ENCODE measurements at places on chromosomes 5 and 9.

DNA sequence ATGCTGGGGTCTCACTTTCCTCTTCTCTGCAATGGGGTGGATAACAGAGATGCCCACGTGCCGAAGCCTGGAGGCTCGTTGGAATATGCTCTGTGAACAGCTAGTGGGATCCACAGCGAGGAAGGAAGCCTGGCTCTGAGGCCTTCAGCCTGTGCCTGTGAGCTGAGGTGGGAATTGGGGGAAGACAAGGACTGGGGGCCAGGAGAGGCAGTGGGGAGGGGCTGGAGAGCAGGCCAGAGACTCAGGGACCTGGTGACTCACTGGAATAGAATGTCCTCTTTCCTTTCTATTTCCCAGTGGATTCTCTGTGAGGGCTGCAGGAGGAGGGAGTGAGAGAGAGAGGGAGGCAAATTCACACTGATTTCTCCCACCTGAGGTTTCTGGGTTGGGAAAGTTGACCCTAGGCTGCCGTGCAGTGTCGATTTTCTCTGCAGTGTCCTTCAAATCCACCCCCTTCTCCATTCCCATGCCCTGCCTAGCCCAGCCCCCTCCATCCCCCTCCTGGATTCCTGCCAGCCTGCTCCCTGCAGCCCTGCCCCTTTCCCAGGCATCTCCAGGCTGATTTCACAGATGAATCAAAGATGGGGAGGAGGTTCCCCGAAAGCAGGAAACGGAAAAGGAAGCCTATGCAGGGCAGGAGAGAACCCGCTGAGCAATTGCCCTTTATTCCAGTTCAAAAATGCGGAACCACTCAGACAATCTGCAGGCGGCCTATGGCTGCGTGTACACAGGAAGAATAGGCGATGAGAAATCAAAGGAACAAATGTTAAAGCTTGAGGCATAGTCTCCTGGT is 1.4 kb upstream of the SPAAR start:
- no peak overlapping the region for H3K4me3 ChIP-seq
- DNase-seq: peak; percentile 28
- no peaks in the 10 kb centered on the region for H3K27me3 ChIP-seq

DNA sequence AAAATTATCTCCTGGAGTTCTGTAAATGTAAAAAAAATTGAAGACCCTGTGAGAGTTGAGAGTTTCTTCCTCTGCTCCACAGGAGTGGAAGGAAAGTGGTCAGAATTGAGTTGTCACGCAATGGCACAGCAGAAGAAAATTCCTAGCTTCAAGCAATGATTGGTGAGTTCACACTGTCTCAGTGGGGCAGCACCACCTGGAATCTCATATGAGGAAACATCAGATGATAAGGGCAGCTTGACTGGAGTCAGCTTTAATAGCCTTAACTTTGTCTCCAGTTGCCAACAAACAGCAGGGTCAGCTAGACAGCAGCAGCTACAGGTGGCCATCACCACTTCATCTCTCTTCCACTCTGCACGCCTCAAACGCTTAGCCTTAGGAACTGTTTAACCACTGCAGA is 211.1 kb downstream of the EFNA5 start:
- H3K4me3 ChIP-seq: no peak overlapping the region
- H3K4me1 ChIP-seq: no peaks in the 10 kb centered on the region
- H3K36me3 ChIP-seq: no peaks in the 10 kb centered on the region
- no peak for DNase-seq
- no peak overlapping the region for H3K27ac ChIP-seq

DNA sequence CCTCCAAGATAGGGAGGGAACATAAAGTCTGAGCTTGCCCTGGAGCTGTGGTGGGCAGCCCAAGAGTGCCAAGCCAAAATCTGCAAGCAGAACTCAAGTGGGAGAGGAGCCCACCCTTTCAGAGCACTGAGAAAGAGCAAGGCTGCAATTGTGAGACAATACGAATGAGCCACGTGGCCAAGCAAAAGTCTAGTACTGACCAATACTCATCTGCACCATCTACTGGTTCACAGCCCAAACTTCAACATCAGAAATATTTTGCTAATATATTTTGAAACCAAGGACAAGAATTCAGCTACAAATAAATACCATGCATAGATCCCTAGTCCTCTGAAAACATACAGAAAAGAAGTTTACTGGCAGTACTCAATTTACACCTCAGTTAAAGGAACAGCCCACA is 696.2 kb upstream of the COX7C start:
- no peaks in the 10 kb centered on the region for H3K4me1 ChIP-seq
- H3K27ac ChIP-seq: no peak overlapping the region
- DNase-seq: no peak
- H3K36me3 ChIP-seq: no peaks in the 10 kb centered on the region

- H3K27me3 ChIP-seq: peaks cover 8% of the 10 kb centered on the region
- no peak overlapping the region for H3K4me3 ChIP-seq
- no peaks in the 10 kb centered on the region for H3K36me3 ChIP-seq
- H3K27ac ChIP-seq: no peak overlapping the region
- peaks cover 3% of the 10 kb centered on the region for H3K4me1 ChIP-seq
- peak; percentile 40 for DNase-seq
Observed at GRCh38 chr5:1152771-1153282, 41.0 kb upstream of the SLC12A7 start.

DNA sequence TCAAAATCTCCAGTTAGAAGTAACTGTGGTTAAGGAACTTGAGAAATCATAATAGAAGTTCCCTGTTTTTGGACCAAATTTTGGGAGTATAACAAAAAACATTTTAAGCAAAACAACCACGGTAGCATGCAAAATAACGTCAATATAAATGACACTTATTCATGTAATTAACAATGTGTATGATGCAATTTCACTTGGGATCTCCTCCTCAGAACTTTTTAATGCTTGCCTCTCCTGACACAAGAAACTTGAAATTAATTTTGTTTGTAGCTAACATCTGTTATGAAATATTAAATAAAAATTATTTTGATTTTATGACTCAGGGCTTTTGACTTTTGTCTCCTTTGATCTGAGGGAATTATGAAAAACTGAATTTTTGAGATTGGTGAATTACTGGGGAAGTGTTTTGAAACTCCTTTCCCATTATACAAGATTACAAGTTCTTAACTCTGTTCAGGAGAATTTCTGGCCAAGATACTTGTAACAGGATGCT is 149.7 kb downstream of the ATP10B start:
- no peak for DNase-seq
- H3K27me3 ChIP-seq: no peaks in the 10 kb centered on the region
- H3K4me3 ChIP-seq: no peak overlapping the region
- no peaks in the 10 kb centered on the region for H3K36me3 ChIP-seq

DNA sequence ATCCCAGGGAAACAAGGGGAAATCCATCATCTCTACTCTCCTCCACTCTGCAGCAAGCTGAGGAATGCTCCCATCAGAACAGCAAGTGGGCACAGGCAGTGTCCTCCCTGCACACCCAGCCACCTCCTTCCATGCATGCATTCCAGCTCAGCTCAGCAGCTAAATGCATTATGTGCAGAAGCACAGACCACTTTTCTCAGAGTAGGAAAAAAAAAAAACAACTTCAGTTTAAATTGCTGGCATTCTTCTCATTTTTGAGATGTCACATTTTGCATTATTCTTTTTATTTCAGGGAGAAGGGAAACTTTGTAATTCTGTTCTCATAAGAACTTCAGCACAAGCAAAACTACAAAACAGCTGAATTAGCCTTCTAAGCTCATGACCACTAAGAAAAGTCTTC is 312.2 kb downstream of the SEMA5A start:
- H3K36me3 ChIP-seq: no peaks in the 10 kb centered on the region
- no peak for DNase-seq
- H3K27me3 ChIP-seq: no peaks in the 10 kb centered on the region
- H3K4me3 ChIP-seq: no peak overlapping the region
- no peaks in the 10 kb centered on the region for H3K4me1 ChIP-seq

GRCh38 chr9:84327184-84327583 is 13.4 kb downstream of the SLC28A3 start:
- H3K36me3 ChIP-seq: no peaks in the 10 kb centered on the region
- H3K4me3 ChIP-seq: no peak overlapping the region
- H3K4me1 ChIP-seq: no peaks in the 10 kb centered on the region
- no peaks in the 10 kb centered on the region for H3K27me3 ChIP-seq
- H3K27ac ChIP-seq: no peak overlapping the region

- no peak overlapping the region for H3K27ac ChIP-seq
- H3K4me1 ChIP-seq: no peaks in the 10 kb centered on the region
- no peak overlapping the region for H3K4me3 ChIP-seq
- no peaks in the 10 kb centered on the region for H3K36me3 ChIP-seq
- DNase-seq: no peak
Observed at GRCh38 chr5:155595791-155596190, 582.2 kb downstream of the KIF4B start.

GRCh38 chr5:88172847-88173758 is 95.5 kb downstream of the TMEM161B start:
- H3K27me3 ChIP-seq: no peaks in the 10 kb centered on the region
- H3K4me3 ChIP-seq: no peak overlapping the region
- H3K36me3 ChIP-seq: no peaks in the 10 kb centered on the region
- H3K4me1 ChIP-seq: no peaks in the 10 kb centered on the region
- no peak for DNase-seq
- no peak overlapping the region for H3K27ac ChIP-seq

- H3K27ac ChIP-seq: no peak overlapping the region
- no peaks in the 10 kb centered on the region for H3K36me3 ChIP-seq
- no peaks in the 10 kb centered on the region for H3K4me1 ChIP-seq
- no peaks in the 10 kb centered on the region for H3K27me3 ChIP-seq
- no peak overlapping the region for H3K4me3 ChIP-seq
Observed at GRCh38 chr5:139453683-139454567, 8.6 kb downstream of the ECSCR start.

GRCh38 chr9:69421908-69422801 is 97.1 kb downstream of the ENTREP1 start:
- no peak overlapping the region for H3K4me3 ChIP-seq
- no peaks in the 10 kb centered on the region for H3K36me3 ChIP-seq
- H3K27me3 ChIP-seq: no peaks in the 10 kb centered on the region
- peak; percentile 58 for DNase-seq
- no peaks in the 10 kb centered on the region for H3K4me1 ChIP-seq
- H3K27ac ChIP-seq: no peak overlapping the region

GRCh38 chr9:128218518-128219389 is 15.6 kb downstream of the DNM1 start:
- no peak overlapping the region for H3K27ac ChIP-seq
- no peaks in the 10 kb centered on the region for H3K36me3 ChIP-seq
- no peaks in the 10 kb centered on the region for H3K27me3 ChIP-seq
- peak; percentile 93 for DNase-seq
- H3K4me1 ChIP-seq: no peaks in the 10 kb centered on the region
- H3K4me3 ChIP-seq: peak overlapping the region; percentile 18

DNA sequence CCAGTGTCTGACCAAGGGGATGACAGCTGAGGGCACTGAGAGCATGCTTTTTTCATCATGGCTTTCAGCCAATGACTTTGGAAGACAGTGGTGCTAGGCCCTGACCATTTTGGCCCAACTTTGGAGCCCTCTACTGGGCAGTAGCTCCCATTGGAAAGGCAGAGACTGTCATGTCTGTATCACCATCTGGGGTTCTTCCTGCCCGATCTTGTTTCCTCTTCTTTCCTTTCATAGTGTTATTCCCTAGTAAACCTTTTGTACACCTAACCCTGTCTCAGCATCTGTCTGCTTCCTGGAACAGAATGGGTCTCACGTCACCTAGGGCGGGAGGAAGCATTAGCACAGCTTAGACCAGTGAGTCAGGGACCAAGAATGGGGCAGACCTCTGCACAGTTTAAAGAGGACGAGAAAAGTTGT is 97.4 kb upstream of the MAST4 start:
- H3K36me3 ChIP-seq: no peaks in the 10 kb centered on the region
- H3K4me1 ChIP-seq: no peaks in the 10 kb centered on the region
- no peak for DNase-seq
- no peaks in the 10 kb centered on the region for H3K27me3 ChIP-seq
- H3K4me3 ChIP-seq: no peak overlapping the region

DNA sequence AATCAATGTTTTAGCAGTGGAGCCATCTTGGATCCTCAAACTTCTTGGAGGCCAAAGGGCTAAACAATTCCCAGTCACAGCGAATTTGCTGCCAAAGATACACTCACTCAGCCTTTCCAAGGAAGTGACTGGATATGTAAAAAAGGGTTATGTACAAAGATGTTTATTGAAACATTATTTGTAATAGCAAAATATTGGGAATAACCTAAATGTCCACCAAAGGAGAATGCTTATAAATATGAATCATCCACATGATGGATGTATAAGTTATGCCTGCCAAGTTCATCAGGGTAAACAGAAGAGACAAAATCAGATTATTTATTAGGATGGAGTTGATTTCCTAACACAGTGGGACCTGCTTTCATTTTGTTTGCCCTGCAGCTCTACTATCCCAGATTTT is 145.2 kb upstream of the ABCA1 start:
- H3K4me1 ChIP-seq: no peaks in the 10 kb centered on the region
- no peak overlapping the region for H3K27ac ChIP-seq
- no peaks in the 10 kb centered on the region for H3K36me3 ChIP-seq

GRCh38 chr9:118635416-118635815 is 733.8 kb downstream of the BRINP1 start:
- no peak overlapping the region for H3K27ac ChIP-seq
- no peaks in the 10 kb centered on the region for H3K4me1 ChIP-seq
- no peaks in the 10 kb centered on the region for H3K36me3 ChIP-seq
- H3K4me3 ChIP-seq: no peak overlapping the region

- H3K4me3 ChIP-seq: no peak overlapping the region
- no peaks in the 10 kb centered on the region for H3K36me3 ChIP-seq
- no peaks in the 10 kb centered on the region for H3K4me1 ChIP-seq
- no peak overlapping the region for H3K27ac ChIP-seq
Observed at GRCh38 chr5:96645091-96645490, 17.1 kb upstream of the CAST start.

DNA sequence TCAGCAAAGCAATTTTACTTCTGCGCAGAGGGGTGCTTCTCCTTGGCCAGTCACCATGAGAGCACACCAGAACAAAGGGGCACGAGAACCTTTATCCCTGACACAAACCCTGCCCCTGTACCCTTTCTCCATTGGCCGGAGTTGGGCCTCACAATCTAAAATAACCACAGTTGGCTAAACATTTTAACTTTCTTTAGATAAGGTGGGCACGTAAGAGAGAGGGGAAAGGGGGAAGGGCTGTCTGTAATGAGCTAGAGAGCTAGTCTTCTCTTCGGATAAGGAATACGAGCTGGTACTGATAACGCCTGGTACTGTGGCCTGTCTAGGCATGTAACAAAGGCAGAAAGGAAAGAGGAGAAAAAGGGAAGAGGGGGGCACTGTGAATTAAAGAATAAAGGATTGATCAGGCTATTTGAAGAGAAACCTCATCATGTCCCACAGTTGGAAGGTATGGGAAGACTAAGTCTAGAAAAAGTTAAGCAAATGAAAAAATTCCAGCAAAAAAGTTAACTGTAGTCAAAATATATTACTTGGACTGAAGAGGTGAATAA is 1.8 kb upstream of the IARS1 start:
- DNase-seq: no peak
- no peak overlapping the region for H3K27ac ChIP-seq
- no peak overlapping the region for H3K4me3 ChIP-seq
- no peaks in the 10 kb centered on the region for H3K36me3 ChIP-seq
- H3K27me3 ChIP-seq: no peaks in the 10 kb centered on the region

GRCh38 chr9:88534456-88535225 is at the start of gene NXNL2:
TSS of gene NXNL2 (plus strand) at chr9:88535178. CDS start at chr9:88535435, 257 bp downstream.
- H3K36me3 ChIP-seq: no peaks in the 10 kb centered on the region
- peak within 1 kb of the TSS; percentile 31 for H3K4me3 ChIP-seq
- H3K27ac ChIP-seq: peak within 1 kb of the TSS; percentile 77
- H3K4me1 ChIP-seq: no peaks in the 10 kb centered on the region
- H3K27me3 ChIP-seq: no peaks in the 10 kb centered on the region

- H3K4me1 ChIP-seq: no peaks in the 10 kb centered on the region
- peak; percentile 71 for DNase-seq
- H3K27me3 ChIP-seq: no peaks in the 10 kb centered on the region
- no peak overlapping the region for H3K4me3 ChIP-seq
Observed at GRCh38 chr5:34898258-34898895, 16.9 kb downstream of the RAD1 start.

Data from prostate gland (tissue), 2 donors.